Activated CD8-positive, alpha-beta memory T cell treated with anti-CD3 and anti-CD28 coated beads for 4 hours (primary cell): ENCODE measurements at places on chromosomes 12 and 14.

DNA sequence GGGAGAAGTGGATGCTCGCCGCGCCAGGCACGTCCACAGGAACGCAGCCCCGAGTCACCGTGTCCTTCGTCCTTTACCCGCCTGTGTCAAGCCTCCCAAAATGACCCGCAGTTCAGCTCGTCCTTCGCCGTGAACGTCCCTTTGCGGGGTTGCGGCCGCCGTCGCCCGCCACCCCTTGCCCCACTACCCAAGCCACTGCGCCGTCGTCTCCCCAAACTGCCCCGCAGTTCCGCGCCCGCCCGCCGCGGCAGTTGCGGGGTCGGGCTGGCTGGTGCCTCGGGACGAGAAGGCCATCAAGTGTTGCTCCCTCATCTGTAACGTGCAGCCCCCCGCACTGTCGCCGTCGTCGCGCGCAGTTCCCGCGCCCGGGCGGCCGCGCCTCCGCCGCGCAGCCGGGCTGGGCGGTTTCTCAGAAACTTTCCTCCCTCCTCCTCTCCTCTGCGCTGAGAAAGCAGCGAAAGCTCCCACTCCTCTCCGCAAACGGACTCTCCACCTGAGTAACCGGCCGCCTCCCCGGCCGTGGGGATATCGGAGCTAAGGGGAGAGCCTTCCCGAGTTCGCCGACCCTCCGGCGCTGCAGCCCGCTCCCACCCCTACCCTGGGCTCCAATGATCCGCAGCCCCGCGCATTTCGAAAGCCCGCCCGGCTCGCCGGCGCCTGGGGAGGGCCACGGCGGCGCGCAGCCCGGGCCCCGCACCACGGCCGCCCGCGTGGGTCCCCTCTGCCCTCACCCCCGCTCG is 6.7 kb downstream of the CDKN1B start:
- DNase-seq, result no peak

- no peak for DNase-seq
Observed at GRCh38 chr12:109999649-109999971, 380 bp downstream of the ANKRD13A start.

DNA sequence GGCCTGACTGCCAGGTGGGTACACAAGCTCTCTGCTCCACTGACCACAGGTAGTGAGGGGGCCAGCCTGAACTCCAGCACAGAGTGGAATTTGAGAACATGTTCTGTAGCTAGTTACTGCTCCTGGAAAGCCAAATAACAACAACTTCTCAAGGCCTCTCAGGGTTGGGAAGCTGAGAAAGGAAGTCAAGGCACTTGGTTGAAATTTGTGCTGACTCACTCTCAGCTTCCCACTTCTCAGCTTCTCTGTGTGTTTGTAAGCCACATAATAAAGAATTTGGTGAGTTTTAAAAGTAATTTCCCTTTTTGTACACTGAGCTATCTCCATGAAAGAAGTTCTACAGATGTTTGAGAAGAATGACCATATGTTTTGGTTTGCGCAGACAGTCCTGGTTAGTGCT is 234.9 kb downstream of the KTN1 start:
- DNase-seq, result no peak

- peak; percentile 27 for DNase-seq
Observed at GRCh38 chr12:69739287-69740191, 879 bp downstream of the RAB3IP start.
